NCI-H187 treated with DMSO at 0.1 percent for 48 hours (cell line): ENCODE measurements at places on chromosomes 16 and 17.

DNA sequence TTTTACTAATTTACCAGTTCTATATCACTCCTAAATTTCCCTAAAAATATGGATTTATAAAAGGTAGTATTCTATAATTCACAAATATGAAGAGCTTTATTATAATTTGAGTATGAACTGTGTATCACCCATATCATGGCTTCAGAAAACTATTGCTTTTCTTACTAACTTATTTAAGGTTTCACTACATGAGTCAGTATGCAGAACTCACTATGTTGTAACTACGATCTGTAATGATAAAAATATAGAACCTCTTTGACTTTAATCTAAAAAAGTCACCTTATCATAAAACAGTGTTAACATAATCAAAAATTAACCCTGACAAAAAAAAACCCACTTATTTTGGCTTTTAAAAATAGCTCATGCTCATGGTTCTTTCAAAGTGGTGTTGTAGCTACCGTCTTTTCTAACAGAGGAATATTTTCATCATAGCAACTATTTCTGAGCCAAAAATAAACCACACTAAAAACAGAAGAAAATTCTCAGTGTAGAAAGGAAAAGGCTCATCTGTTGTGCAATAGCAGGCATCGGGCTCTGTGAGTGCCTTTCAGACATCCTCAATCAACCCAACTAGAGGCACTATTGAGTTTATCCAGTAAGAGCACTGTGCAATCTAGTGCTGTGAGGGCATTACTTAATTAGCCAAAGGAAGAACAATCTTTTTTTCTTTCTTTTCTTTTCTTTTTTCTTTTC lies 42.1 kb downstream of the ITGAM start:
- DNase-seq = no peak

GRCh38 chr16:85524630-85525419 lies 88.3 kb upstream of the GSE1 start:
- DNase-seq = no peak

DNA sequence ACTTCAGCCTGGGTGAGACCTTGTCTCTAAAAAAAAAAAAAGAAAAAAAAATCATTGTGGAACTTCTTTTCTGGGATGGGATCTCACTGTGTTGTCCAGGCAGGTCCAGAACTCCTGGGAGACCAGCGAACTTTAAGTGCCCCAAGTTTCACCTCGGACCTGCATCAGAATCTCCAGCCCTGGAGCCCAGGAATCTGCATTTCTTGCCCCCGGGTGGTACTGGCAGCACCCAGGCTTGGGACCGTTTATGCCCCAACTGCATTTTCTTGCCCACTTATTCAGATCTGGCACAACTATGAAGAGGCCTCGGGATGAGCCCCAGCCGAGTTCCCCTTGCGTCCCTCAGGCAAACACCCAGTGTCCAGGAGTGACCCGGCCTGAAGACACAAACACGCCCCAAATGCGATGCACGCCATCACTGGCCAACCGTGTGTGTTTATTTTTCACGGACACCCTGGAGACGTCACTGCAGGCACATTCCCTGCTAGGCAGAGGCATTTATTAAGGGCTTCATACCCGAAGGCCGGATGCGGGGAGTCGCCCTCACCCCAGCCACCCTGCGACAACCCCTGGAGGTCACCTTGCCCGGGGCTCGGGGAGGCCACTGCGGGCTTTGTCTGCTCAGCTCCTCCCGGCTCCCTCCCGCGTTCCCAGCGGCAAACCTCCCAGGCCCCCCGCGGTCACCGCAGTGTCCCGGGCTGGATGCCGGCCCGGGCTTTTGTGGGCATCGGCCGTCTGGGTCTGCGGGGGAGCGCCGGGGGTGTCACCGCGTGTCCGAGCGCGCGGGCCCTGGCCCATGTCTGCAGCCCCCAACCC lies 684 bp upstream of the SPIRE2 start:
- no peak for DNase-seq

DNA sequence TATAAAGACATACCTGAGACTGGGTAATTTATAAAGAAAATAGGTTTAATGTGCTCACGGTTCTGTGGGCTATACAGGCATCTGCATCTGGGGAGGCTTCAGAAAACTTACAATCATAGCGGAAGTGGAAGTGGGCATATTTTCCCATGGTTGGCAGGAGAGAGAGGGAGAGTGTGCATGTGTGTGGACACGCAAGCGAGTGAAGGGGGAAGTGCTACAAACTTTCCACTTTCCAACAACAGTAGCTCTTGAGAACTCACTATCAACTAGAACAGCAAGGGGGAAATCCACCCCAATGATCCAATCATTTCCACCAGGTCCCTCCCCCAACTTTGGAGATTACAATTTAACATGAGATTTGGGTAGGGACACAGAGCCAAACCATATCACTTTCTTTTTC lies 11.1 kb downstream of the TAOK1 start:
- no peak for DNase-seq

- peak; percentile 73 for DNase-seq
Observed at GRCh38 chr16:68319185-68319908, 8.5 kb downstream of the PRMT7 start.

GRCh38 chr16:86683441-86684194 lies 105.3 kb downstream of the FOXL1 start:
- no peak for DNase-seq

DNA sequence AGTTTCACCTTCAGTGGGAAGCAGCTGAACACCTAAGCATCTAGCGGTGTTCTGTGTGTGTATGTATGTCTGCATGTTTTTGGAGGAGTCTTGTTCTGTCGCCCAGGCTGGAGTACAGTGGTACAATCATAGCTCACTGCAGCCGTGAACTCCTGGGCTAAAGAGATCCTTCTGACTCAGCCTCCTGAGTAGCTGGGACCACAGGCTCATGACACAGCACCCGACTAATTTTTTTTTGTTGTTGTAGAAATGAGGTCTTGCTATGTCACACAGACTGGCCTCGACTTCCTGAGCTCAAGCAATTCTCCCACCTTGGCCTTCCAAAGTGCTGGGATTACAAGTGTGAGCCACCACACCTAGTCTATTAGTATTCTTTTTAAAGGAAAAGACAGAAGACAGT lies 30.2 kb upstream of the FAAP100 start:
- no peak for DNase-seq

- no peak for DNase-seq
Observed at GRCh38 chr17:69501591-69502468, 87.3 kb downstream of the MAP2K6 start.

DNA sequence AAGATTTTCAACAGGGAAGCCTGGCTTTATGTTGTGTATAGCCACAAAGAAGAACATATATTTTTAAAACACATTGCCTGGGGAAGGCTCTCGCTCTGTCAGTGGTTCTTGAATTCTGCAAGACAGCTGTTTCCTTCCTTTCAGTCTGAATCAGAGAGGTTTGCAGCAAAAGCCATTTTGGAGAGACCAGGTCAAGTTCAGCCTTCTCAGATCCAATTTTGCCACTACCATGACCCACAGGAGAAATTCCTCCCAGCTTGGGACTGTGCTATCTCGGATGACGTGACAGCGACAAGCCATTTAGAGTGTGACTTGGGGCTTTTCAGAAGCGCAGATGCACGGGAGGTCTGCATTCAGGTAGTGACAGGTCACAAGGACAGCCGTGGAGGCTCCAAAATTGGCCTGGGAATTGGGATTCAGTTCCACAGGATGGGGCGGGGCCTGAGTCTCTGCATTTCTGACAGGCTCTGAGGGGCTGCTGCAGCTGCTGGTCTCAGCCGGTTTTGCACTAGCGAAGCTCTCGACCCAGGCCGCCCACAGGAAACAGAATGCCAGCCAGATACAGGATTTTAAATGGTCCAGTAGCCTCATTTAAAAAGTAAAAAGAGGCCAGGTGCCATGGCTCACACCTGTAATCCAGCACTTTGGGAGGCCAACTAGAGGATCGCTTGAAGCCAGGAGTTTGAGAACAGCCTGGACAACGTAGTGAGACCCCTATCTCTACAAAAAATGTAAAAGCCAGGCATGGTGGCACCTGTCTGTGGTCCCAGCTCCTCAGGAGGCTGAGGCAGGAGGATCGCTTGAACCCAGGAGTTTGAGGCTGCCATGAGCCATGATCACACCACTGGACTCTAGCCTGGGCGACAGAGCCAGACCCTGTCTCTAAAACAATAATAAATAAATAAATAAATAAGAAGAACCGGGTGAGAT lies 196.6 kb upstream of the CIBAR2 start:
- DNase-seq = no peak

GRCh38 chr16:90077757-90078578 lies 837 bp upstream of the PRDM7 start:
- DNase-seq = no peak

GRCh38 chr17:42667088-42667951 lies 8.2 kb downstream of the TUBG2 start:
- DNase-seq = no peak

- DNase-seq = no peak
Observed at GRCh38 chr17:70059071-70059470, 16.0 kb upstream of the KCNJ16 start.

- no peak for DNase-seq
Observed at GRCh38 chr17:43169561-43170139, 1.4 kb upstream of the NBR1 start.

- DNase-seq = no peak
Observed at GRCh38 chr17:35390156-35390555, 16.7 kb upstream of the SLFN11 start.
